ENCODE measurements at places on chromosomes 3 and 15. TPM values are rescaled to one million over a fixed set of nuclear protein-coding genes. Genes with fewer than 3 reads are reported as not detected.

The HEMK1 gene
- 8.5 TPM for total RNA-seq

The GNAI2 gene
- 132 TPM for total RNA-seq

The CMTM8 gene
- total RNA-seq = 24.5 TPM

The LMAN1L gene
- total RNA-seq = not detected

The GP5 gene
- 0.12 TPM for total RNA-seq

The SUCNR1 gene
- not detected for total RNA-seq

The CDHR4 gene
- not detected for total RNA-seq

The EFHB gene
- 1.0 TPM for total RNA-seq

The CAPN3 gene
- total RNA-seq = 1.1 TPM

The NANOGP8 gene
- total RNA-seq = 49.6 TPM

The PLSCR4 gene
- 5.2 TPM for total RNA-seq

The SCN5A gene
- 8.2 TPM for total RNA-seq

DNA sequence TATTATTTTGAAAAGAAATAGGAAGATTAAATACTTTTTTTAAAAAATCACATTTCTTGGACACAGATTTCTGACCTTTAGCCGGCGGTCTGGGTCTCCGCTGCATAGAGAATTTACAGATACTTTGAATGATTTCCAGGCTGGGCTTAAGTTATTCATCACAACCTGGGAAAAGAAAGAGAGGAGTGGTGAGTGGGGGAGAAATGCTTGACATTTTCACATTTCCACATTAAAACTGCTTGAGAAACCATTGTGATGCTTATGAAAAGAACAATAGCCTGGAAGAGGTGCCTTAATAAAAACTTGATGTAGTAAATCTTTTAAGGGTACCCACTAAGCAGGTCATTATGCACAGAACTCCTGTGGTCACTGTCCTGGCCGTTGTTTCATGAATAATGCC is 166.8 kb upstream of the MRPL3 start:
- DNase-seq = peak; percentile 36

DNA sequence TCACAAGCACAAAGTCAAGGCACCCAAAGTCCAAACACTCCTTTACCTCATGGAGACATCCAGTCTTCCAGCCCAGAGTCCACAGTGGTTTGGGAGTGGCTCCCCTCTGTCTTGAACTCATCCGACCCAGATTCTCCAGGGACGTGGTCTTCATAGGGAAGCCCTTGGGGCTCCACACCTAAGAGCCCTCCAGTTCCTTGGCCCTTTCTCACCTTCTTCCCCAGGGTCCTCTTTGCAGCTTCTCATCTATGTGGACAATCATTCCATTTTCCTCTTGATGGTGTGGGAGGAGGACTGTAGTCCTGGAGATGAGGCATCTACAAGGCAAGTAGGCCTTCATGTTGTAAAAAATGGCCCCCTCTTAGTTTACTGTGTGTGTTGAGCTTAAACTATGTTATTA is 87.3 kb upstream of the RNF7 start:
- DNase-seq = no peak

- DNase-seq = no peak
Observed at GRCh38 chr3:37526511-37526910, 335.2 kb upstream of the CTDSPL start.

GRCh38 chr15:62647202-62647842 is 395.2 kb upstream of the TPM1 start:
- DNase-seq = no peak

DNA sequence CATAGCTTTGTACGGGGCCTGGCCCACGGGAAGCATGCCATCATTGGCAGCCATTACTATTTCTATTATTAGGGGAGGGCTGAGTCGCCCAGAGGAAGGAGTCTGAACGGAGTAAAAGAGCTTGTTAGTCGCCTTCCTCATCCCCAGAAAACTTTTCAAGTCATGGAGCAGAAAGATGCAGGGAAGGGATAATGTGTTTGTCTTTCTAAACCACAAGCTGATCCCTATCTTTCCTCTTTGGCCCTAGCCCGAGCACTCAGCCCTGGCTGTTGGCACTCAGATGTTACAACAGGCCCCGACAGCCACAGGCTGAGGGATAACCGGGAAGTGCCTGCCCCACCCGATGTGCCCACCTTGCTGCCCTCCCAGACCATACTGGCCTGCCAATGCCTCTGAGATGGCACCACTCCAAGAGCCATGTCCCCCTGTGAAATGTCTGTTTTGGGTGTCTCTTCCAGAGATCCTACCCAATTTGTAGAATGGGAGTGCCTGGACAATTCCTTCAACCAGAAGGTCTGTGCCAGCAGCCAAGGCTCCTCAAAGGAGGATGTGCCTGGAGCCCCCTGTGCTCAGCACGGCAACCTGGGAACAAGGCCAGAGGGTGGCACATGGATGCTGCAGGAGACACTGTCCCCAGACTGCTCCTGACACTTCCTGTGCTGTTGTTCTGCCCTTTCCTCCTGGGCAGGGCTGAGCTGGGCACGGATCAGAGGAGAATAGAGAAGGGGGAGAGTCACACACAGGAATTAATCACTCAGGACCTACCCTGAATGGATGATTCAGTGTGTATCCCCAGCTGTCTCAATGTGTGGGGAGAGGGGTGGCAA is 10.8 kb downstream of the PAK6 start:
- no peak for DNase-seq

DNA sequence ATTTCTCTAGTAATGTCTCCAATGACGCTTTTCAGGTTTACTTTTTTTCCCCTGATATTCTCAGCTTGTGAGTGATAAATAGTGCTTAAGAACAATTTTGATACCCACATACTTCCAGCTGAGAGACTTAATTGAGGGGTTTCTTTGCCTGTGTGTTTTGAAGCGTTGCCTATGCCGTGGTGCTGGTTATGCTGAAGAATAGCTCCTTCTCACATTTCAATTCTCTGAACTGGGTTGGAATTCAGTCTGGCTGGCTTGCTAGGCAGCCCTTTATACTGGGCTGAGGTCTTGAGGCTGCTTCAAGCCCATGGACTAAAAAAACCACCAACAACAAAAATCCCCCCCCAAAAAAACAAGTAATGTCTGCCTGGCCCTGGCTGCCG is 87.4 kb downstream of the CHST2 start:
- DNase-seq = no peak

GRCh38 chr3:162973428-162973917 is 1476.9 kb downstream of the OTOL1 start:
- DNase-seq = no peak

DNA sequence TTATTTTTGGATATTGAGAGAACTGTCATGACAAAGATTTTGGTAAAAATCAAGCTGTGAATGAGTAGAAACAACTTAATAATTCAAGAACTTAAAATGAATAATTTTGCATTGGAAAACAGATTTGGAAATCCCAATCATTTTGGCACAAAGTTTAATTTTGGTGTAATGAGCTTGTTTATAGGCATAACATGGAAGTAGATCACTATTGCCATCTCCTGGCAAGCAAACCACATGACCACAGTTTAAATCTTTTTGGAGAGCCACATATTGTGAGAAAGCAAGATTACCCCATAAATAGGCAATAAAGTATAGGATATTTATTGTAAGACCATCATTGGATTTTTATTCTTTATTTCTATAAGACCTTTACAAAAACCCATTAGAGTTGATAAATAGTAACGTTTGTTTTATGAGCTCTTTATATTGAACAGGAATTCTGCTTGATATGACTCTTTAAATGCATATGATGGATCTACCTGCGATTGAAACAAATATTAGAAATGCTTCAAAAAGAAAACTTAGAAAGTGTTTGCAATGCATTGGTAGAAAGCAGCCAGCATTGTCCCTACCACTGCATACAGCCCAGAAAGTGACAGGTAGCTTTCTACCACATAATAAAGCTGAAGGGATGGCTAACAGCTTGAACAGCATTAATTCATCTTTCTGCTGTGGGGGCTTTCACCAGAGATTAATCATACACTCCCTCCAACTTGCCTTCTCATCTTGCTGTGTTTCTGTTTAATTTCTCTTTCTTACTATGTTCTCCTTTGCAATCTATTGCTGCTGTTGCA is 766.8 kb downstream of the TBL1XR1 start:
- peak; percentile 68 for DNase-seq

DNA sequence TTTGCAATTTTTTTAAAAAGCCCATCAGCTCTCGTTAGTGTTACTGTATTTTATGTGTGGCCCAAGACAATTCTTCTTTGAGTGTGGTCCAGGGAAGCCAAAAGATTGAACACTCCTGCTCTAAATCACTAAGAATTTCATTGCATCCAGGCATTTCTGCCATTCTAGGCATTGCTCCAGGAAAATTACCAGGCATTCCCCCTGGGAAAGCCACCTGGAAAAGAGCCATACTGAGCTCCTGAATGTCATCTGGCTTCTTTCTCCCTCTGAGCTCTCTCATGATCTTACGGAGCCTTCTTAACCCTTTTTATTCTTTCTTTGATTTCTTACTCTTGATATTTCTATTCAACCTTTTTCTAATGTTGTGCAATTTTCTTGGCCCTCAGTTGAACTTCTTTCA is 202.2 kb downstream of the DOCK3 start:
- DNase-seq = no peak

DNA sequence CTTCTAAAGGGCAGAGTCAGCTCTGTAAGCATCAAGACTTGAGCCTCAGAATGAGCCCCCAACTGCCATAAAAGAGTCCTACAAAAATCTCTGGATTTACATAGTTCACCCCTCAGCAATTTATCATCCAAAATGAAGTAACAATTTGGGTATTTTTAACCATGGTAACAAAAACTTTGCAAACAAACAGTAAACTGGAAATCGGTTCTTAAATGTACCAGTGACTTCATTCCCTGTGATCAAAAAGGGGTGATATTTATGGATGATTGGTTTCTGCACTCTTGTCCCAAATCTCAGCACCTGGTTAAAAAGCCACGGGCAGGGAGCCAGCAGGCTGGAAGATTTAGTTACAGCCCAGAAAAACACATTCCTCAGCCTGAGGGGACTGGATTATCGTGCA is 73.6 kb downstream of the TFG start:
- no peak for DNase-seq

DNA sequence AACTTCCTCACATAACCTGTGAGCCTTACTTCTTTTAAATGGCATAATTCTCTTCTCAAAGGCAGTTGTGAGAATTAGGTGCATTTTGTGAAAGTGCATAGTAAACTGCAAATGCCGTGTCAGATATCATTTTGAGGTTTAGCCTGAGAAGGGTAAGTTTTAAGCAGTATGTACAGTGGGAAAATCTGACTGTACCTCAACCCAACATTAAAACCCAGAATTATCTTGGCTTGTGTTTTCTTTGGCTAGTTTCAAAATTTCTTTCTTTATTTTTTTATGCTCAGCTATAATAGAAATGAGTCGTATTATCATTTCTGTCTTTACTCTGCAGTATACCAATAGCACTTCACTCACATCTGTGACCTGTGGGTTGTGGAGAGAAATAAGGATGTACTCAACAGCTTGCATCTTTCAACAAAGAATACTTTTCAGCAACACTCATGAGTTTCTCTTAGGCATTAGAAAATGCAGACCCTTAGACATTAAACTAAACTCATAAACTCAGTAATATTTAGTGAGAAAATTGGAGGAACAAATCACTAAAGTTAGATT is 65.7 kb downstream of the RASA2 start:
- no peak for DNase-seq

GRCh38 chr3:111081008-111081545 is 9.5 kb downstream of the NECTIN3 start:
- DNase-seq = no peak

DNA sequence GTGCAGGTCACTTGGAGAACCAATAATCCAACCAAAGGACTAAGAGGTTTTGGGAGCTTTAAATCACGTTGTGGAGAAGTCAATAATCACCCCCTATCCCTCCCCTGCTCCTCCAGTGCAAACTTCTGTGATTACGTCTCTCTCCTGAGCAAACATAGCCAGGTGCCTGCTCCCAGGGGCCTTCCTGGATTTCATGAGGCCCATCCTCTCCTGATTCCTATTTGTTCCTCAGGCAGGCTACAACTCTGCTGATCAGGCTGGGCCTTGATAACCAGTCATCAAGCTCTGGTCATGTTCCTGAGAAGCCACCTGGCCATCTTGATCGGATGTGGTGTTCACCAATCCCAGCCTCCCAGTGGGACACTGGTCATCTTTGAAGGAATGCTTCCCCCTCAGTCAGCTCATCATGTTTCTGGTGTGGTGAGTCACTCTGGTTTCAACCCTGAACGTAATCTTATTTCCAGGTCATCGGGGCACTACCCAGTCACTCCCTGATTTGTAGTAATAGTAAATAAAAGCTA is 2.9 kb upstream of the ZNF710 start:
- no peak for DNase-seq

DNA sequence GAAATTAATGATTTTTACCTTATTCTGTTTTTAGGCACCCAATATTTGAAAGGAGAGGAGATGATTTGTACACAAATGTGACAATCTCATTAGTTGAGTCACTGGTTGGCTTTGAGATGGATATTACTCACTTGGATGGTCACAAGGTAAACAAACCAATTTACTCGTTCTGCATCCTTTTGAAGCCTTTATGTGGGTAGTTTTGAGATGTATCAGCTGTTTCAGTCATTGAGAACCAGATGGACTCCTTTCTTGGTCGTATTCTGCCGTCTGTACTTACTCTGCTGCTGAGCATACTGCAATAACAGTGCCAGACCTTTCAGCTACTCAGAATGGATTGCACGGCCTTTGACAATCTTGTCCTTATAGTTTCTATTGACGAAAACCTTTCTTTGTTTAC is 13.3 kb downstream of the DNAJB11 start:
- no peak for DNase-seq

Measured in GM23338 (cell line).